ENCODE measurements at places on chromosomes 2 and 18.

GRCh38 chr2:150081775-150082481 is 405.5 kb downstream of the RND3 start:
- DNase-seq = no peak

GRCh38 chr2:142423603-142424002 is 292.8 kb upstream of the LRP1B start:
- DNase-seq = no peak

DNA sequence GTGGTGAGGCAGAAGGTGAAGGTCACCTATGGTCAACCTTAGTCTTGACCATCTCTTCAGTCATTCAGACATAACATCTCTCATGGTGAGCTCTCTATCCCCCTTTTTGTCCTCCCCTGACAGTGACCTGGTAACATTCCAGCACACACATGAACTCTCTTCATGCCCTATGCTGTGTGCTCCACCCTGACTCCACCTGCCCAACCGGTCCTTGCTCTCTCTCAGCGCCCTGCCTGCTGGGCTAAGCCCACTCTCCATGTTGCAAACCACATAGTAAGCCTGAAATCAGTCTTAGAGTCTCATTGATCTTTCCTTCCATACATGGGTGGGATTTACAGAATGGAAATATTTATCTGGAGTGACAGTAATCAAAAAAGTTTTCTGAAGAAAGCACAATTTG is 52.8 kb downstream of the MARCO start:
- DNase-seq = no peak

DNA sequence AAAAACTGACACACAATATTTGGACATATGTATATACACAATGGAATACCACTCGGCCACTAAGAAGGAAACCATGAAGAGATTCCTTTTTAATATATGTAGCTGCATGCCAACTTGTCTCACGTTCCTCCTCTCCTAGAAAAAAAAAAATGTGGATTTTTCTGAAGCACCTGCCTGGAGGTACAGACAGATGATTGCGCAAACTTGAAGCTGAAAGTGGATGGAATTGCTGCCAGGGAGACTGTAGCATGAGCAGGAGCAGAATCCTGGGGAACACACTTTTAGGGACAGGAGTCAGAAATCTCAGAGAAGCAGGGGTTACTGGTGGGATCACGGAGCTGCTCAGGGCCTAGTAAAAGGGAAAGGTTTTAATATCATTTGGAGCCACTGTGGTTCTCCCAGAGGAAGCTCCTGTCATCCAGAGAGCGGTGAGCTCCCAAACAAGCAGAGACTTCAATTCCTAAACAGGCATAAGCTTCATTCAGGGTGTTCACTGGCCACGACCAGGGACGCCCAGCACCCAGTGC is 640 bp upstream of the SPR start:
- no peak for DNase-seq

GRCh38 chr2:65053199-65053598 is 3.0 kb upstream of the CEP68 start:
- DNase-seq = peak; percentile 52

GRCh38 chr2:58762176-58762781 is 521.2 kb upstream of the FANCL start:
- peak; percentile 7 for DNase-seq

DNA sequence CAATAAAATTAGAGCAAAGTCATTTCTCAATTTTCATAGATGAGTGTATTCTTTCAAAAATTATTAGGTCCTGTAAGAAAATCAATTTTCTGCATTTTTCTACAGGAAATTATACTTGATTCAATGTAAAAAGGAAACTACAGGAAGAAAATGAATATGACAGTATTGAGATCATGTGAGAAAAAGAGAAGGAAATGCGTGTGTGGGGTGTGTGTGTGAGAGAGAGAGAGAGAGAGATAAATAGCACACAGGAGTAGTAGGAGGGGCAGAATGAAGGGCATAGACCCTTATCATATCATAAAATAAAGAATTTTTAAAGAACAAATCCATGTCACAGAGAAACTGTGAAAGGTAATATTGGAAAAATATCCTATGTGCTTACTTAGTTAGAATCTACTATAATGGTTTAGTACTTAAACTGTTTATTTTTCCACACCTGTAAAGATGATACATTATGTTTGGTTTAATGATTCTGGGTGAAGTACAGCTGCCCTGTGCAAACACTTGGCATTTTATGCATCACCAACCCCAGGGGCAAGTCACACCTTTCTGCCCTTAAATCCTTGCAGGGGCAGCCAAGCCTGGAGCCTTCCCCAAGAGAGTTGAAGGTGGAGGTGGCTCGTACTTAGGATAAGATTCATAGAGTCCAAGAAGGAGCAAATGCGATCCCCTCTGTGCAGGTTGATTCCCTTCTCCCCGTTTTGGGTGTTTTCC is 276.4 kb downstream of the TGIF1 start:
- DNase-seq = no peak

DNA sequence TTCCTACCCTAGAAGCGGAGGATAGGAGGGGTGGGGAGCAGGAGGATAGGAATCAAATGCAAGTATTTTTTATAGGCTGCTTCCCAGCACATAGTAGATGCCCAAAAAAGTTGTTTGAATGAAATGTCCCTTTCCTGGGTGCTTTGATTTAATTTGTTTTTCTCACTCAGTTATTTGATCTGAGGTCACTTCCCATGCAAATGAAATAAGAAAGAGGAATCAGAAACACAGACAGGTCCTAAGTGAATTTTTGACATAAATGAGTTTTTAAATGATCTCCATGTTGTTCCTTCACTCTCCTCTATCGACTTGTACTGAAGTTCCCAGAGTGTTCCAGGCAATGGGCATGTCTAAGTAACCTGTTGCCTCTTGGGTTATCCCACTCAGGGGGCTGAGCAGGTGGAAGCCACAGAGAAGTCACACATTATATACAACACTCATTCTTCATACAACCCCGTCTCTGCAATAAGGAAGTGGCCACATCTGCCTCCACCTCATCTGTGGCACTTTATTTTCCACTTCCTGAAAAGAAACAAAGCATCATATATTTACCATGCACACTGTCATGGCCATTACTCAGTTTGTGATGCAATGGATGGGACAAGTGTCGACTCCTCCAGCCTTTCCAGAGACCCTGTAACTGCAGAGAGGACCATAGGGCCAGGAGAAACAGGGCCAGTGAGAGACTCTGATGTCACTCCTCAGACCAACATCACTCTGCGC is 81.9 kb upstream of the ZNF397 start:
- DNase-seq = peak; percentile 49

DNA sequence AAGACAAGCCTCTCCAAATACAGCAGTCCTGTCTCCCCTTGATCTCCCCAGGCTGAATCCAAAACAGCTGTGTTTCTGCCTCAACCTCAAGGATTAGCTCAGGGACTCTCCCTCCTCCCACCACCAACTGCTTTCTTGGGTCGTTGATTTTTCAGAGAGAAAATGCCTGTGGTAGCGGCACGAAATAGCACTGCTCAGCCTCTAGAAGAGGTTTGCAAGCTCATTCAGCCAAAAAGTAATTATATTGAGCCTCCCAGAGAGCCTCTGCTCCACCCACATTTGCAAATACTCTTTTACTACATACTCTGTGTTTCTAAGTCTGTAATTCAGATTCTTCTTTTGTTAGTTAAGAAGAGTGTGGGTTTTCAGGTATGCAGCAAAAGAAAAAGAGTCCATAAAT is 396.4 kb upstream of the TNP1 start:
- DNase-seq = no peak

DNA sequence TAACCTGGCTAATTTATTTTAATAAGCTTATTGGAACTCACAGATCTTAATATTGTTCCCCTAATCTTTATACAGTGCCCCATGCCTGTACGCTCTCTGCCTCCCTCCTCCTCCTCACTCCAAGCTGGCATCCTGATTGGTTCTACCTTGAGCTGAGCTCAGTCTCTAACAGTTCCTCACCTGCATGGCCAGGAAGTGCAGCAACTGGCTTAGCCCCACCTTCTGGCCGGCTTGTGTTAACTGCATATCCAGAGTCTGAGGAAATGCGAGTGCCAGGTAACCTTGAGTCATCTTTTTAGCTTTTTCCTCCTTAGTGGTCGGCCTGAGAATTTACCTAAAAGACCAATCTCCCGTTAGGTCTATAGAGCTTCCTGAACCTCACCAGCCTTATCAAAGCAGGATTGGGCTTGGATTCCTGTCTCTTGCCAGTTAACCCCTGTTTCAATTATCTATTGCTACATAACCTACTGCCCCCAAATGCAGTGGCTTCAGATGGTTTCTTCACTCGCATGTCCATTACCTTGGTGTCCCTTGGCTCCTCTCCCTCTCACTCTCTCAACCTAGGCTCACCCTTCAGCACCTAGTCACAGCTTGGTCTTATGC is 89.5 kb upstream of the STK39 start:
- DNase-seq = peak; percentile 52

DNA sequence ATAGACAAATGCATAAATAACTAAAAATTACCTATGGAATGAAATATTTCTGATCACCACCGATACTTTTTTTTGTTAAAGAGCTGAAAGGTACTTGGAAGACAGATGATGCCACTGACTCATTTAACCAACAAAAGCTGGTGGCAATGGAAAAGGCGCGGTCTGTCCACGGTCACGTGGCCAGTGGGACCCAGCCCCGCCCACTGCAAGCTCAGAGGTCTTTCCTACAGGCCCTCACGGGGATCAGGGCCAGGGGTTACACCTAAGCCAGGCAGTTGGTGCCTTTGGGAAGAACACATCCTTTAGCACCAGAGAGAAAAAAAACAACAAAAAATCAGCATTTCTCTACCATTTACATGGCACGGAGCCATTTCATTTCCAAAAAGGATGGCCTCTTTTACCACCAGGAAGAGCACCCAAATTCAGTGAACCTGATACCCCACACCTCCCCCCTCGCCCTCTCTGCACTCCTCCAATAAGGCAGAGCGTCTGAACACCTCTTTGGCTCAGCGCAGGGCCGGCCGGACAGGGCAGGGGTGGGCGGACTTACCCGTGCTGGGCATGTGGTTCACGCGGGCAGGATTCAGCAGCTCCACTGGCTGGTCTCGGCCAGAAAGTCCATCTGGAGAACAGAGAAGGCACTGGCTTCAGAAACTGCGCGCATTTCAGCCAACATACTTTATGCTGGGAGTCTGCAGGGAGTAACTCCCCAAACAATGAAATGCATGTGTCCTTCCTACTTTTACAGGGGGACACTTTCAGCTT is 164.6 kb downstream of the HDAC4 start:
- no peak for DNase-seq

- DNase-seq = no peak
Measured at GRCh38 chr2:113032737-113033136, 19.9 kb downstream of the IL36B start.

GRCh38 chr2:54836477-54836876 is 113.0 kb downstream of the EML6 start:
- DNase-seq = no peak

All from activated T-cell treated with anti-CD3 and anti-CD28 coated beads, Interleukin-2, amount 50 U/mL, for 72 hours (primary cell).